ENCODE measurements at places on chromosomes 5 and 9.

DNA sequence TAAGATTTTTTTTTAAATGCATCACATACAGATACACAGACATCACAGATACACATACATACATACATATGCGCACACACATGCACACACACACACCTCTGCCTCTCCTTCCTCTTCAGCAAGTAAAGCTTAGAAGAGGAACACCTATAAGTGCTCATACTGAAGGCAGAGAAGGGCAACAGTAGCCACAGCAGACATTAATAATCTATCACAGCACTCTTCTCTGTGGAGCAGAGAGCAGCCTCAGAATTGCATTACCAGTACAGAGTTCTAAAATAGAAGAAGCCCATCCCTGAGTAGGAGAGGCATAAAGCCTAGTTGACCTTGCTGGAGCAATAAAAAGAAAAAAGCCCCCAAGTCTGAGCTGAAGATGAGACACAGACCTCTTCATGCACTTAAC is 110.6 kb downstream of the MLLT3 start:
- DNase-seq = no peak

DNA sequence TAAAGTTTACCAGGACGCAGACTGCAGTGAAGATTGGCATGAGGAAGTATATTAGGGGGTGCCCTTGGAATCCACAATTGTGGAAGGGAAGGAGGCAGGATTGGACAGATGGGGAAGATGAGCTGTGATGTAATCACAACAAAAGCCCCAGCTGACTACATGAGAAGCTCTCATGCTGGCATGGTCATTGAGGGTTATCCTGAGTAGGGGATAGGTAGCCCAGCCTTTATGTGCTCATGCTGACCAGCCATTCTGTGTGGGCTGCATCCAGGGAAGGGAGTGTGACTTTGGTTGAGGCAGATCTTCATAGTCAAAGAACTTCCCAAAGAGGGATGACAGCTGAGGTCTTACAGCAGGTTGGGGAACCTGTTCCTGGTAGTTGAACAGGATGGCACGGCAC is 52.0 kb upstream of the RANBP6 start:
- no peak for DNase-seq

GRCh38 chr9:7756088-7756487 is 43.5 kb downstream of the DMAC1 start:
- no peak for DNase-seq

GRCh38 chr9:87125819-87126218 is 178.5 kb upstream of the GAS1 start:
- DNase-seq = no peak

- no peak for DNase-seq
Measured at GRCh38 chr9:127878001-127878651, 651 bp upstream of the AK1 start.

- no peak for DNase-seq
Measured at GRCh38 chr5:3818624-3819023, 223.0 kb downstream of the IRX1 start.

GRCh38 chr5:39381376-39381775 is 17.1 kb upstream of the C9 start:
- DNase-seq = no peak

All from Kasumi-1 (cell line).